ENCODE measurements at places on chromosomes 13 and 19. TPM values are rescaled to one million over a fixed set of nuclear protein-coding genes. Genes with fewer than 3 reads are reported as not detected.

Gene FOSB
- 326 TPM for total RNA-seq

Gene ZSWIM9
- 4.2 TPM for total RNA-seq

Gene APOC4
- not detected for total RNA-seq

Gene PEAK3
- 0.55 TPM for total RNA-seq

Gene ZNF677
- 11.1 TPM for total RNA-seq

Gene APOC1
- 54.4 TPM for total RNA-seq

Gene LILRB2
- total RNA-seq = 0.38 TPM

Gene ZNF701
- 16.2 TPM for total RNA-seq

Gene ARL11
- total RNA-seq = 0.18 TPM

Gene ZSCAN22
- 4.3 TPM for total RNA-seq

DNA sequence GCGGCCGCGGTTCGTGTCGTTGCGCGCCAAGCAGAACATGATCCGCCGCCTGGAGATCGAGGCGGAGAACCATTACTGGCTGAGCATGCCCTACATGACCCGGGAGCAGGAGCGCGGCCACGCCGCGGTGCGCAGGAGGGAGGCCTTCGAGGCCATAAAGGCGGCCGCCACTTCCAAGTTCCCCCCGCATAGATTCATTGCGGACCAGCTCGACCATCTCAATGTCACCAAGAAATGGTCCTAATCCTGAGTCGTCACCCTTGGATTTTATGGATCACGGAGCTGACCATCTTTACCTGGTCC is 475 bp downstream of the MRPL57 start:
- peaks cover 17% of the 10 kb centered on the region for H3K4me1 ChIP-seq
- no peaks in the 10 kb centered on the region for H3K27me3 ChIP-seq
- peak overlapping the region; percentile 97 for H3K27ac ChIP-seq
- no peak for DNase-seq
- H3K4me3 ChIP-seq = peak overlapping the region; percentile 71

DNA sequence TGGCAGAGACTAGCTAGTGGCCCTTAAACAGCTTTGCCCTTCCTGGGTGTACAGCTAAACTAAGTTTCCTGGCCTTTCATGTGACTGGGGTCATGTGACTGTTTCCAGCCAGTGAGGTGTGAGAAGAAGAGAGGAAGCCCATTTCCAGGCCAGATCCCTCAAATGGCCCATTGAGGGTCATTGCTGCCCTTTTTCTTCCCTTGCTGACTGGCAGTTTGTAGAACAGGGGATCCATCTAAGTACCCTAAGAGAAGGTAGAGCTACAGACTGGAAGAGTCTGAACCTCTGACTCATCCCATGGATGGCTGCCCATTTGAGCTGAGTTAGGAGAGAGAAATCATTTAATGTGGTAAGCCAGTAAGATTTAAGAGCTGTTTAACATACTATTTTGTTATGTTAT is 2.8 kb downstream of the SWSAP1 start:
- no peak overlapping the region for H3K27ac ChIP-seq
- peaks cover 63% of the 10 kb centered on the region for H3K4me1 ChIP-seq
- H3K36me3 ChIP-seq = no peaks in the 10 kb centered on the region
- peaks cover 5% of the 10 kb centered on the region for H3K27me3 ChIP-seq
- DNase-seq = no peak

GRCh38 chr19:35739275-35740107 is 2.8 kb downstream of the IGFLR1 start:
- no peaks in the 10 kb centered on the region for H3K27me3 ChIP-seq
- peaks cover 25% of the 10 kb centered on the region for H3K4me1 ChIP-seq
- no peak for DNase-seq
- H3K36me3 ChIP-seq = peaks cover 43% of the 10 kb centered on the region
- peak overlapping the region; percentile 69 for H3K4me3 ChIP-seq

GRCh38 chr19:1351381-1351851 is 32.3 kb upstream of the NDUFS7 start:
- DNase-seq = no peak
- H3K4me1 ChIP-seq = peaks cover 21% of the 10 kb centered on the region
- H3K27ac ChIP-seq = no peak overlapping the region
- H3K27me3 ChIP-seq = no peaks in the 10 kb centered on the region
- H3K36me3 ChIP-seq = no peaks in the 10 kb centered on the region
- H3K4me3 ChIP-seq = no peak overlapping the region

- H3K36me3 ChIP-seq = no peaks in the 10 kb centered on the region
- no peaks in the 10 kb centered on the region for H3K4me1 ChIP-seq
- H3K4me3 ChIP-seq = no peak overlapping the region
- H3K27me3 ChIP-seq = no peaks in the 10 kb centered on the region
- H3K27ac ChIP-seq = no peak overlapping the region
These were observed 186.9 kb upstream of the OBI1 start for GRCh38 chr13:78845656-78846365.

- H3K27me3 ChIP-seq = no peaks in the 10 kb centered on the region
- H3K4me1 ChIP-seq = no peaks in the 10 kb centered on the region
- H3K4me3 ChIP-seq = no peak overlapping the region
- no peak for DNase-seq
- H3K27ac ChIP-seq = no peak overlapping the region
- H3K36me3 ChIP-seq = peaks cover 94% of the 10 kb centered on the region
These were observed 6.8 kb upstream of the SCN1B start for GRCh38 chr19:35023428-35023827.

GRCh38 chr19:16381756-16382401 is 57.3 kb downstream of the KLF2 start:
- peak overlapping the region; percentile 81 for H3K27ac ChIP-seq
- peaks cover 24% of the 10 kb centered on the region for H3K4me1 ChIP-seq
- no peaks in the 10 kb centered on the region for H3K27me3 ChIP-seq
- H3K36me3 ChIP-seq = peaks cover 40% of the 10 kb centered on the region
- DNase-seq = peak; percentile 96

DNA sequence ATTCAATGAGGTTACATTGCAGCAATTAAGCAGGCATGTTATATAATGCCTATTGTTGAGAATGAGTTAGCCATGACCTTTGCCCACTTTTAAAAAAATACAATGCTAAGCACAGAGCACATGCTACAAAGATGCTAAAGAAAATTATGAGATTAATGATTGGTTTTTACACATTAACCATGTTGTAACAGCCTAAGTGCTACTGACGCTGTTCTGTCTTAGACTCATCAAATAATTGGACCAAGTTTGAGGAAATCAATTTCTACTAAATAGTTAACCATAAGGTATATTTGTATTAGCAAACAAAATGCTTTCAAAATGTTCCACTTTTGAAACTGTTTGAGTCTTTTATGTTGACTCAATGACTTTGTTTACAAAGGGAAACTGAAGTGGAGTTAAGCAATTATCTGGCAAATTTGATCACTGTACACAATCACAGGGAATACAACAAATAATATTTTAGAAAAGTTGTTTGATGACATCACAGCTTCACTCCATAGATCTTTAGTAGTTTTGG is 14.3 kb downstream of the MIR17HG start:
- H3K4me1 ChIP-seq = no peaks in the 10 kb centered on the region
- H3K36me3 ChIP-seq = no peaks in the 10 kb centered on the region
- no peaks in the 10 kb centered on the region for H3K27me3 ChIP-seq
- no peak overlapping the region for H3K4me3 ChIP-seq
- no peak overlapping the region for H3K27ac ChIP-seq

- H3K27me3 ChIP-seq = peaks cover 6% of the 10 kb centered on the region
- no peak for DNase-seq
- H3K36me3 ChIP-seq = peaks cover 3% of the 10 kb centered on the region
- H3K27ac ChIP-seq = no peak overlapping the region
- no peaks in the 10 kb centered on the region for H3K4me1 ChIP-seq
These were observed 13.9 kb downstream of the APLP1 start for GRCh38 chr19:35882114-35882832.
